ENCODE measurements at places on chromosomes 1 and 21. TPM values are rescaled to one million over a fixed set of nuclear protein-coding genes. Genes with fewer than 3 reads are reported as not detected.

CEP85 gene
- total RNA-seq: 32.6 TPM

ADAMTS1 gene
- total RNA-seq: not detected

TRAF3IP3 gene
- 212 TPM for total RNA-seq

C21orf58 gene
- total RNA-seq: 28.1 TPM

KRTAP13-2 gene
- not detected for total RNA-seq

EXO5 gene
- total RNA-seq: 11.7 TPM

GRCh38 chr1:177340601-177341067 is 169.9 kb downstream of the BRINP2 start:
- no peak for DNase-seq

DNA sequence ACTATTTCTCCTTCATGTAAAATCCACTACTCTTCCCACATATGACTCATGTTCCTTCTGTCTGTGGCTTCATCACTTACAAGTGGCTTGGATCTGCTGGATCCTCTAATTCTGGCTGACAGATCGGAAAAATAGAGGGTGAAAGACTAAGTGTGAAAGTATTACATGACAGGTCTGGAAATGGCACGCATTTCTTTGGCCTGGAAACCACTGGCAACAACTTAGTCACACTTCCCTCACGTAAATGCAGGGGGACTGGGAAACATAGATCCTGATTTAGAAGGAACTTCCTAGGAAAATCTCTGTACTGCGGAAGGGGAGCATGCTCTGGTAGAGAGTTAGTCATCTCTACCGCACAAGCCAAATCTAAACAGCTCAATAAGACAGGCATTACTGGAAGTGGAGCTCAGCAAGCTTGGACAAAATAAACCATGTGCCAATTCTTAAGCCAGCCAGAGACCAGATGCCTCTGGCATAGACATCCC is 305.4 kb upstream of the PTBP2 start:
- DNase-seq: no peak

DNA sequence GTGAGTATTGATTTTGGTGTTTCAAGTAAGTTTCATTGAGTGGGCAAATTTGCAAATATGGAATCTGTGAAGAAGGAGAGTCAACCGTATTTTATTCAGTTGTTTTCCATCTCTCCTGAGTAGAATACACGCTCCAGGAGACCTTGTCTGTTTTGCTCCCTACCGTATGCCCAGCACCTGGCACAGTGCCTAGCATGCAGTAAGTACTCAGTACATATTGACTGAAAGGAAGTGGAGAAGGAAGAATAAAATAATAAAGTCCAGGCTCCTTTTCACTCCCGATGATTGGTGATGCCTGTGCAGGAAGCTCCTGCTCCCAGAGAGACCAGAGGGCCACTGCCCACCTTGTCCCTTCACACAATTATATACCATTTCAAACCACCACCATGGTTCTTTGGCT is 59.4 kb upstream of the NEK2 start:
- DNase-seq: no peak

DNA sequence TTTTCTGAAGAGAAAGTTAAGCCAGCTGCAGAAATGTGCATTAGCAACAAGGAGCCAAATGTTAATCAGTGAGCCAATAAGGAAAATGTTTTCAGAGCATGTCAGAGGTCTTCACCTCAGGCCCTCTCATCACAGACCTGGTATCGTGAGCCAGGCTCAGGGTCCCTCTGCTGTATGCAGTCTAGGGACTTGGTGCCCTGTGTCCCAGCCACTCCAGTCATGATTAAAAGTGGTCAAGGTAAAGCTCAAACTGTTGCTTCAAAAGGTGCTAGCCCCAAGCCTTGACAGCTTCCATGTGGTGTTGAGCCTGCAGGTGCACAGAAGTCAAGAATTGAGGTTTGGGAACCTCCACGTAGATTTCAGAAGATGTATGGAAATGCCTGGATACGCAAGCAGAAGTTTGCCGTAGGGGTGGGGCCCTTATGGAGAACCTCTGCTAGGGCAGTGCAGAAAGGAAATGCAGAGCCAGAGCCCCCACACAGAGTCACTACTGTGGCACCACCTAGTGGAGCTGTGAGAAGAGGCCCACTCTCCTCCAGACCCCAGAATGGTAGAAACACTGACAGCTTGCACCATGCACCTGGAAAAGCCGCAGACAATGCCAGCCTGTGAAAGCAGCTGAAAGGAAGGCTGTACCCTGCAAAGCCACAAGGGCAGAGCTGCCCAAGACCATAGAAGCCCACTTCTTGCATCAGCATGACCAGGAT is 1128.7 kb downstream of the AMY1C start:
- DNase-seq: no peak

- no peak for DNase-seq
Observed at GRCh38 chr21:41326414-41327080, 9.9 kb downstream of the FAM3B start.

- DNase-seq: no peak
Observed at GRCh38 chr1:38775175-38775845, 84.3 kb downstream of the RRAGC start.

- DNase-seq: no peak
Observed at GRCh38 chr21:45130324-45130774, 56.0 kb downstream of the ADARB1 start.

- no peak for DNase-seq
Observed at GRCh38 chr1:57325117-57325516, 98.7 kb downstream of the DAB1 start.

DNA sequence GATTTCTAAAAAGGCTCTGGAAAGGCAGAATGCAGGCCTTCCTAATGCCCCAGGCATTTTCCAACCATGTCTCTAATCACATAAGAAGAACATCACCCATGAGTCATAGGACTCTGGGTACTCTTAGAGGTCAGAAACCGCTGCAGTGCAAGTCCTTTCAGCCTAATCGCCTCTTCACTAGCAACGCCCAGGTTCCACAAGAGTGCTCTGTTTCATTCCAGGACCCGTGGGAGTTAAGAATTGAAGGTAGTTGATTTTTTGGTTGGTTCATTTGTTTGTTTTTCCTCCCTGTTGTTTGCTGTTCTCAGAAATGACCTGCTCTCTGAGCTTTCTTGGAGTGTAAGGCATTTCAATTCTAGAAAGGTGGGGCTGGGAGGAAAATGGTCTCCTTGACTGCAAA is 123.2 kb downstream of the NR5A2 start:
- DNase-seq: peak; percentile 49
